NCI-H1930 (cell line): ENCODE measurements at places on chromosomes 4 and X.
A peak's percentile ranks its signal among the peaks of the same experiment; 100 is the strongest.

GRCh38 chr4:88803600-88804096, 106.0 kb upstream of the NAP1L5 start:
- no peak for DNase-seq

GRCh38 chr4:11801466-11802446, 373.1 kb upstream of the HS3ST1 start:
- DNase-seq: no peak

- peak; percentile 8 for DNase-seq
These were observed 28.4 kb downstream of the GUCY1B1 start for GRCh38 chr4:155787113-155787710.

GRCh38 chr4:122895336-122895995, 26.9 kb downstream of the NUDT6 start:
- no peak for DNase-seq

DNA sequence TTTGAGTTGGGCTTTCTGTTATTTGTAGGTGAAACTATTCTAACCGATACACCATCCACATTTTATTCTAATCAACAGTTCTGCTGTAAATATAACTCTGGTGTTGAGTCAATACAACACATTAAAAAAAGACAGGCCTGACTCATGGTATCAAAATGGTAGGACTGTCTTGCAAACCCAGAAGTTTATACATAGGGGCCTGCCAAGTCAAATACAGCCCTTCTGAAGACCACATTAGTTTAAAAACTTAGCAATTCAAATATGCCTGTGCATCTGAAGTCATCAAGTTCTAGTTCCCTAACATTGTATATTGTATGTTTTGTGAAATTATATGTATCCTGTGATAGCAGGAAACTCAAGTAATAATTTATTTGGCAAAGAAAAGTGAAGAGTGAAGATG, 24.4 kb upstream of the PDE5A start:
- DNase-seq: no peak

DNA sequence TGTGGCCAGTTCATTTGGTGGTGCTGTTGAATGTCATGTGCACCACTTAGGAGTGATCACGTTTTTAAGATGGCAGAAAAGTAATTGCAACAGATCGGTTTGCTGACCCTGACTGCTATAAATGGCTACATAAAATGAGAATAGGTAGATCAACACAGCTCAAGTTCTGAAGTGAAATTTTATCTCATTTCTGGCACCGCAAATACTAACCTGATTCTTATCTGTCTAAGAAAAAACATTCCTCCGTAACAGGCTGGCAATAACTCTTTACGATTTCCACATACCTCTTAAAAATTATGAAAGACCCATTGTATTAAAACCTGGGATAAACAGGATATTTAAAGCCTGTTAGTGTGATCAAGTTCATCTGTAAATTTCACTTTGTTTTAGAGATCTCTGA, 387.5 kb downstream of the PDGFC start:
- DNase-seq: no peak

- DNase-seq: no peak
These were observed 13.6 kb upstream of the KIT start for GRCh38 chr4:54643958-54644751.

GRCh38 chr4:111519683-111520082, 625.6 kb upstream of the FAM241A start:
- no peak for DNase-seq

- DNase-seq: no peak
These were observed 161.1 kb upstream of the NDST4 start for GRCh38 chr4:115274545-115274944.

- DNase-seq: no peak
These were observed 4.8 kb downstream of the CXCL3 start for GRCh38 chr4:74033739-74034138.

GRCh38 chr4:55378617-55379467, 16.9 kb upstream of the TMEM165 start:
- no peak for DNase-seq

DNA sequence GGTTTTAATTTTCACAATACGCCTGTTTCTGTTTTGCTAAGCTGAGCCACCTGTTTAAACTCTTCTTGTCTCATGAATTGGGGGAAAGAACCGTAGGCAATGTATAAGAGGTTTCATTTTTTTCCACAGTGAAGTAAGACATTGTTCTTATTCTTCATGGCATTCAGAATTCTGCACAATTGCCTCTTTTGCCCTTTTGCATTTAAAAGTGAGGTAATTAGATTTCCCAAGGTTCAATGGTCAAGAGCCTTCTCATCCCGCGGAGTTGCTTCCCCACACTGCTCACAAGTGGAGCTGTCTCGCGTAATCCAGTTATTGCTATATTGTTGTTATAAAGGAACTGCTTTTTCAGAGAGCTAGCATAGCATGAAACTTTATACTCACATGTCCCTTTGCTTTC, 90.9 kb upstream of the SPRY1 start:
- DNase-seq: no peak

GRCh38 chrX:53268173-53268572, 13.2 kb downstream of the IQSEC2 start:
- DNase-seq: no peak

DNA sequence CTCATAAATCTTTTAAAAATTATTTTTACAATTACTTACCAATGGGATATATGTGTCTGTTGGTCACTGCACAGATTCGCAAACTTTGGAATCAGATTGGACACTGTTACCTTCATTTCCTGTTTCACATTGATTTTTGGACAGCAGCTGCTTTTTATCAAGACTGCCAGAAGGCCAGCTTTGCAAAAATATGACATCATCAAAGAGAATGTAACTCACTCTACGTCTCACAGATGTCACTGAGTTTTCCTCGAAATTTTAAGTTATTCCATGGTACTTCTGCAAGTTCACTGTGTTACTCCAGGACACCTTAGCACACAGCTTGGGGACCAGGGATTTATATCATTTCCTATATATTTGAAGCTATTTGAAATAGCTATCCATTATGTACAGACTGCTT, 31.8 kb upstream of the MAGEB2 start:
- DNase-seq: no peak

DNA sequence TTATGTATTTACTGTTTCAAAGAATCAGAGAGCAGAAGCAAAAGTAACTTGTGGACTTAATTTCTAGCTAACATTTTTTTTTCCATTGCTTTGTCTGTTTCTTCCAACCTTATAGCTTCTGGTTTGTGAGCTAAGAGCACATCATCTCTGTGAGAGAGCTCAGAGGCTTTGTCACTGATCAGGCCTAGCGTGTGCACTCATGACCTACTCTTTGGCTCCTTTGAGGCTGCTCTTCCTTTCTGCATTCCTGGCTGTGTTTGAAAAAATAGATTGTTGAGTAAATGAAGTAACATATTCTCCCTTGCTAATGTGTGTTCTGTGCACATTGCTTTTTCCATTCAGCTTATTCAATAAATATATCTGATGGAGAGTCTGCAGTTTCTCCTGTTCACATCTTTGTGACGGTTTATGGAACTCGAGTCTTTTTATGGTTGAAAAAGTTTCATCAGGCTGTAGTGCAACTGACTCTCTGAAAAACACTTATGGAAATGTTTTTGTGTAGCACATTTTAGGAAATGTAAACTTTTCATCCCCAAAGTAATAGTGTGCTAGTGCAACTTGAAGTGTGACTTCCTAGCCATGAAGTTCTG, 133.0 kb downstream of the RAPGEF2 start:
- no peak for DNase-seq

DNA sequence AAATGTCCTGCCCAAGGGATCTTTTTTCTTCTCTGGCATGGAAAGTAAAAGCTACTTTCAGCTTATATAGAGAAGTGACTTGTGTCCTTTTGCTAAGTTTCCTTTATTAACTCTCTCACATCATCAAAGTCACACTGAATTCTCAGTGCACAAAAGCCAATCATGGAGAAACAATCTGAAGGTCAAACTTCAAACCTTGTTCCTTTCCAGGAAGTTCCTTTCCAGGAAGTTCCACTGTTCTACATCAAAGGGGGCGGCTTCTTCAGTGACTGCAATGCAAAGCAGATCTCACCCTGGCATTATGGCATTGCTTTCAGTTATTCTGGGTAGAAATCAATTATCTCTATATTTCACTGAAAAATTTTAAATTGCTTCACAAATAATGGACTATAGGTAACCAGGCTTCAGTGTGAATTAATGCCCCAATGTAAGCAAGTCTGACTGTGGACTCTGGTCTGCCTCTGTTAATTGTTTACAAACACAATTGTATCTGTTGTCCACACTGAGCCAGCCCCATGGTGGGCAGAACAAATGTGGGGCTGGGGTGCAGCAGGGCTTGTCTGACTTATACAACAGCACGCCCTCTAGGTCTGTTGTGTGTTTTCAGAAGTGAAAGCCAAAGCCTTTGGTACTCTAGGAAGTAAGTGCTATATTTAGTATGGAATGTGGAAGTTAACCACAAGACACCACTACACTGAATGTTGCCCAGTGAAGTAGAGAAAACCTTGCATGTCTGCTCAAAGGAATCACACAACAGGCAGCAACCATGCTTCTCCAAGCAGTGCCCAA, 98.8 kb downstream of the CDS1 start:
- no peak for DNase-seq

DNA sequence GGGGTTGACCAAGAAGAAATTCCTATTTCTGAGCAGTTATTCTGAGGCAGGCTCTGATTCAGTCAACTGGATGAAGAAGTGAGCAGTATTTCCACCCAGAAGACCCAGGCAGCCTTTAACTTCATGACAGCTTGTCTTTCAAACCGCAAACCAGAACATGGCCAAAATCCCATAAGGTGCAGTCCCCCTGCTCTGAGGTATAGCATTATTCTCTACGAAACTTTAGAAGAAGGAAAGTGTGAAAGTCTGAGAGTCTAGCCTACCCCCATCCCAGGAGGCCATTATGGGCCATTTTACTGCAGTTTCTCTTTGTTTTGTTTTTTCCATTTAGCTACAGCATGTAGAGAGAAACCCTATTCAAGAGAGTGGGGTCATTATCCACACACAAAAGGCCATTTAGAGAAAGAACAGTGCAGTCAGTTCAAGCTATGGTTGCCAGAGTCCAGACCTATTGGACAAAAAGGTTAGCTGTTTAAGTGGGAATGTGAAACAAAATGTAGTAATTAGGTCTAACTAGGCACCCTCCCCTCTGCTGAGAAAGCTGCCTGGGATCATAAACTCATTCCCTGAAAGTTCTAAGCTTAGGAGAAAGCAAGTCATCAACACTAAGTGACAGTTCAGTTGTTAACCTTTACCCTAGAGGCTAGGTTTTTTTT, 52.1 kb upstream of the RASGEF1B start:
- peak; percentile 28 for DNase-seq

DNA sequence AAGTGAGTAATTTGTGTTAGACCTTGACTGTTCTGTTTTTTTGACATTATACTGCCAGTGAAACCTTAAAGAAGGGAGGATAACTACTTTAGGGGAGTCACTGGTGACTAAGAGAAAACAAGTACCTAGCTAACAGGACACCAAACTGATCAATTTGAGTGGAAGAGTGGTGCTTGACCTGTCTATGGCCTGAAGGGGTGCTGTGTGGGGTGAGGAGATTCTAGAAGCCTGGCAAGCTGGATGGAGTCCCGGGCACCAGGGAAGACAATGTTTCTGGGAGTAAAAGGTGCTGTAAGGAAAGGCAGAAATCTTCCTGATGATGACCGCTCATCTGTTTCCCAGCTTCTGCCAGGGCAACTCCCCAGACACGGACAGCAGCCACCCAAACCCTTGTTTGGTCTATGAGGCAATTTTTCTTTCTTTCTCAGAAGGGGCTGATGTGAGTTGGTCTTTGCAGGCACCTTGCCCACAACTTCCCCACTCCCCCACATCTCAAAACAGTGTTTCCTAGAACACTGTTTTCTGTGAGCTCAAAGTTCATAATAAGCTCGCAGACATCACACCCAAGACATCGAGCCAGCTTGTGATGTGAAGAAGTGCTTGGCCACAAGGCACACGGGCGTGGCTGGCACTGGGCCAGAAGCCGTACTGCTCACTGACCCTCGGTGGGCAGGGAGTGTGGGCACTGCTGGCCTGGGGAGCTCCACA, 4.6 kb downstream of the TXK start:
- DNase-seq: no peak

DNA sequence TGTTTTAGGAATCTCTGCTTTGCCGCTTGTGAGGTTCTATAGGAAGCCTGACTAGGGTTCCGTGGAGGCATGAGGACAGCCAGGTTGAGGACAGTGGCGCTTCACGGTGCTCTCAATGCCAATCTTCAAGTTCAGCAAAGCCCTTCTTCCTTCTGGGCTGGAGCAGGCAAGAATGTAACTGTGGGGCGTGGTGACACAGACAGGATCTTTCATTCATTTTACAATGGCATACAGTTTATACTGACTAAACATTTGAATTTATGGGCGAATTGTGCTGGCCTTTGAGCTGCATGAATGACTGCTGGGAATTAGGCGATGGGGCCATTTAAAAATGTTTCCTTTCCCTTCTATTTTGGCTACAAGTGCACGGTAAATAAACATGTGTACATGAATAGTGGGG, 2.9 kb upstream of the NHS start:
- no peak for DNase-seq

DNA sequence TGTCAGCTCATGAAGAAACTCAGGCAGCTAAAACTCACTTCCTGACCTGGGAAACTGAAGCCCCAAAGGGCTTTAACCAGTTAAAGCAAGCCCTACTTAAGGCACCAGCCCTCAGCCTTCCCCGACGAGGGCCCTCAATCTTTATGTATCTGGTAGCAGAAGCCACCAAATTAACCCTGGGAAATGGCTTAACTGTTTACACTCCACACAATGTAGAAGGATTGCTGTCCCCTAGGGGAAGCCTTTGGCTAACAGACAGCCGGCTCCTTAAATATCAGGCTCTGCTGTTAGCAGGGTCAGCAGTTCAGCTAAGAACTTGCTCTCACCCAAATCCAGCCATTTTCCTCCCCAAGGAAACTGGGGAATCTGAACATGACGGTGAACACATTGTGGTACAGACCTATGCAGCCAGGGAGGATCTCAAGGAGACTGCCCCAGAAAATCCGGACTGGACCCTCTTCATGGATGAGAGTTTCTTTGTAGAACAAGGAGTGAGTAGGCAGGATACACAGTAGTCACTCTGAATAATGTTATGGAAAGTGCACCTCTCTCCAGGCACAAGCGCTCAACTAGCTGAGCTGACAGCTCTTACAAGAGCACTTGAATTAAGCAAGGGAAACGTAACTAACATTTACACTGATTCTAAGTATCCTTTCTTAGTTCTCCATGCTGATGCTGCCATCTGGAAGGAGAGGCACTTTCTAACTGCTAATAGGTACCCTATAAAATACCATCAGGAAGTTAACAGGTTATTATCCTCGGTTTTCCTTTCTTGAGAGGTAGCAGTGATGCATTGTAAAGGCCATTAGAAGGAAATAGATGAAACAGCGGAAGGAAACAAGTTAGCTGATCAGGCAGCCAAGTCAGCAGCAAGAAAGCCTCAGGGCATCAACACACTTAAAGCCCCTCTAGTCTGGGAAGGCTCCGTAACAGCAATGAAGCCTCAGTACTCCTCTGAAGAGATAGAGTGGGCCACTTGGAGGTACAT, 9.6 kb upstream of the NAF1 start:
- DNase-seq: no peak
